ENCODE measurements at places on chromosomes 7 and 10. TPM values are rescaled to one million over a fixed set of nuclear protein-coding genes. Genes with fewer than 3 reads are reported as not detected.
A peak's percentile ranks its signal among the peaks of the same experiment; 100 is the strongest.

IFIT3 gene
- total RNA-seq, result 3.1 TPM

FGFBP3 gene
- 0.38 TPM for total RNA-seq

LIPK gene
- total RNA-seq, result not detected

CYP26C1 gene
- total RNA-seq, result 2.0 TPM

NPVF gene
- total RNA-seq, result not detected

- DNase-seq, result no peak
Measured at GRCh38 chr10:109588259-109588658, 335.1 kb downstream of the XPNPEP1 start.

DNA sequence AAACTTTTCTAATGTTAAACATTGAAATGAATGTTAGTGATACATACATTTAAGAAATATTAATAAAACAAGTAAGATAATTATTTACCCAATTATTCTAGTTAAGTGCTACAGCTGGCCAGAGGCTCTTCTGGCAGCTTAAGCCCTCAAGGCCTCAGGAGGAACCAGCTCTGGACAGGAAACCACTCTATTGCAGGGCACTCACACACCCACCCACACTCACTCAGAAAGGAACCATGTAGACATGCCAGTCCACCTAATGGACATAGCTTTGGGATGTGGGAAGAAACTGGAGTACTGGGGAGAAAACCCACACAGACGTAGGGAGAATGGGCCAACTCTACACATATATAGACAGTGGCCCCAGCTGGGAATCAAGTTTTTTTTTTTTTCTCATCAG, 28.2 kb downstream of the UMAD1 start:
- DNase-seq, result no peak

GRCh38 chr10:69421611-69422308, 5.0 kb upstream of the TACR2 start:
- DNase-seq, result no peak

GRCh38 chr7:140062118-140062527, 628 bp downstream of the PARP12 start:
- DNase-seq, result peak; percentile 46

DNA sequence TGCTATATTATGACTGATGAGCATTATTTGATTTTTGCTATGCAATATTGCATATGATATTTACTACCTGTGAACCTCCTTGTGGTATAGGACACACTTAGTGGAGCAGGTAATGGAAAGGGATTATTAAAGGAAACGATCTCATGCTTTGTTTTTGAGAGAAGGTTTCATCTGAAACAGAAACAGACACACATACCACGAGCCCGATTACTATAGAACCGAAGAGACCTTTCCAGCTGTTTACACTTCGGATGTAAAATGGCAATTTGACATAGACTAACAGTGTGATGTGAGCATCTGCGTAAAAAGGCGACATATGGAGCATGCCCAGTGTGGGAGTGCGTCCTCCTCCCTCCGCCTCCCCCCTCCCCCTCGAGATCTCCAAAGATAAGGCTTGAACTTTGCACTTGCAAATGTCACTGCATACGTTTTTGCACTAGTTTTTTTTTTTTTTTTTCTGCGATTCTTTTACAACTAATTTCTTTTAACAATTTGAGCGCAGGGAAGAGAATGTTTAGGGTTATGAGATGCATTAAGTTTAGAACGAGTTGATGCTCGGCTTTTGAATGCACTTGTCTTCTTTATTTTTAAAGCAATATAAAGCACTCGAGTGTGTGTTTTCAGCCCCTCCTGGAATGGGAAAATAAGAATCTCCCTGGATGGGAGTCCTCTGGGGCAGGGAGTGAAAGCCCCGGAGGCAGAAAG, 251.0 kb downstream of the NSUN6 start:
- no peak for DNase-seq

DNA sequence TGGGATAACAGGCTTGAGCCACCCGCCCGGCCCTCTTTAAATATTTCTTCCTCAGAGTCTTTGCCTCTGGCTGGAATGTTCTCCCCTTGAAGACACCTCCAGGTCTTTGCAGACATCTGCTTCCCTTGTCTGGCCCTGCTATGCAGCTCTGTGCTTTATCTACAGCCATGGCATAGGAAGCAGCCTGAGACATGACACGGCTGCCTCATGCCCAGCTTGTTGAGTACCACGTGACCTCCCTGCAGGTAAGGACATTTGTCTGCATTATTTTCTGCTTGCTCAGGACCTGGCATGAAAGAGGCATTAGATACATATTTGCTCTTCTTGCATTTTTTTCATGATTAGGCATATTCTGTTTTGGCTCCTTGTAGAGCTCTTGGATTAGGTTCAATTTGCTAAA, 113.8 kb upstream of the KLF6 start:
- no peak for DNase-seq

DNA sequence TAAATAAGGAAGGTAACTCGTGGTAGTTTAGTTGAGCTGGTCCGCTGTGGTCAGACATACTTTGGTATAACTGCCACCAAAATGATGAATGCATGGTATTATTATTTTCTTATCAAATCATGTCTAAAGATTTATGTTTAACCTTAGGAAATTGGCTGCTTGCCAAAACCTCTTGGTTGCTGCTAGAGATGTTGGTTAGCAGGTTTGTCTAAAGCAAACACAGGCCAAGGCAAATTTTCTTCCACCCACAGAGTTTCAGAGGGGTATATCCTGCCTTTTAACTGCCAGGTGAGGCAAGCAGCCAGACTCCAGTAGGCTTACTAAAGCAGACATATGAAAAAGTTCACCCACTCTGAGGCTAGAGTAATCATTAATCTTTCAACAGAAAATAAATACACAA, 101.4 kb downstream of the SEMA3E start:
- peak; percentile 28 for DNase-seq

- DNase-seq, result no peak
Measured at GRCh38 chr7:51452694-51453093, 136.1 kb upstream of the COBL start.
